ENCODE measurements at places on chromosomes 13 and 19.

DNA sequence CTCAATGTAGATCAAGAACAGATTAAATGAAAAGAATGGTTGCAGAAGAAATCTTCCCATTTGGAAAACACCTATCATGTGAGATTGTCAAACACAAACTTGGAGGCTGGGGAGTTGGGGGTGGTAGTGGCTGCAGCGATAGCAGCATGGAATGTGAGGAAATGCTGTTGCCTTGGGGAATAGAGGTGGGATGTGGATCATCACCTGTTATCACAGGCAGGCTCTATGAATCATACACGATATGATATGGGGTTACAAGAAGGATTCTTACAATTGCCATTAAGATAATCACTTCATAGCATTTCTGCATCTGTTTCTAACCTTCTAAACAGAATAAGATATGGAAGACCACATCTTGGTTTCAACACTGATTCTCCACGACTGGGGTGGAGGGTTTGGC is 88.7 kb downstream of the RNASEH2B start:
- no peak for DNase-seq

- DNase-seq, result no peak
Observed at GRCh38 chr19:12944104-12944674, 1.5 kb upstream of the RAD23A start.

DNA sequence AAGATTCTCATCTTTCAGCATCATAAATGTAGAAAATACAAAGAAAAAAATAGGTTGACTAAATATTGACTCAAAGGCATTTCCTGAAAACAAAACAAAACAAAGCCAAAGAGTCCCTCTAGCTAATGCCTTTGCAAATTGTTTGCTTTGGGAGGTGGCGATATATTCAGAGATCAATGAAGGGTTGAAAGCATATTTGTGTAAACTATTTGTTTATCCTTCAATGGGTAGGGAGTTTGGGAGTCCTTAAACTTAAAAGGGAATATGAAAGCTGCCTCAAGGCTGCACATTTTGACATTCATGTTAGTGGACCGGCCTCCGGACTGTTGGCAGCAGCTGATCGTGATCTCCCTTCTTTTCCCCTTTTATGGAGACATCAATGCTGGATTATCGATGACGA is 257.5 kb downstream of the ITGBL1 start:
- DNase-seq, result no peak

- no peak for DNase-seq
Observed at GRCh38 chr13:98792321-98792720, 39.8 kb upstream of the SLC15A1 start.

- DNase-seq, result no peak
Observed at GRCh38 chr19:38370299-38370698, 4.1 kb upstream of the PSMD8 start.
